ENCODE measurements at places on chromosomes 7 and 10.

- DNase-seq = no peak
These were observed 470.8 kb downstream of the INHBA start for GRCh38 chr7:41232086-41232485.

- DNase-seq = peak; percentile 13
These were observed 54.4 kb downstream of the ZNF503 start for GRCh38 chr10:75347186-75347585.

DNA sequence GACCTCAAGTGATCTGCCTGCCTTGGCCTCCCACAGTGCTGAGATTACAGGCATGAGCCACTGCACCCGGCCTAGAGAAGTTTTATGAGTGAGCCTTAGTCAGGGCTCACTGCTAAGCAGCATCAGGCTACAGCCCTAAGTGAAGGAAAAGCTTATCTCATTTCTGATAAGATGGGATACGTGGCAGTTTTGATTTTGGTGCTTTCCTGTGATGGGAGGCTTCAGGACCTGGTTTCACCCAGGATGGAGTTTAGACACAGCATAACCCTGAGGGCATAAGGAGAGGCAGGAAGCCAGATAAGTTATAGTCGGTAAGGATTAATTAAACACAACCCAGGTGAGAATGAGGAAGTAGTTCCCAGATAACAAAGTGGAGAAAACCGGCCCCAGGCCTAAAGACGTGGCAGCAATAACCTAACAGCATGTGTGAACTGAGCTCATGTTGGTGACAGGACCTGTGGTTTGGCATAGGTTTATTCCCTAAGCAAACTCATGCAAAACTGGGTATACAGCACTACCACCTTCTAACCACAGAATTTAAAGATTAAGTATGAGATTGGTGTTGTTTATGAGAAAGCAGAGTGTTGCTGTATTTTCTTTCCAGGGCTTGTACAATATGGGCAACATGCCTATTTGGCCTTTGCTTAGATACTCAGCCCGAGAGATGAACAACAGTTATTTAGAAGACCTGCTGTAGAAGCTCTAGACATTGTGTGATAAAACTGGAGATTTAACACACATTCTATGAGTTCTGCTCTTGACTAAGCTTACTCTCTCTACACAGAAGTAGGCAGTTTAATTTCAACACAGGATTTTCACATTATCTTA is 119.4 kb downstream of the COL28A1 start:
- DNase-seq = no peak

GRCh38 chr7:155951554-155952158 is 139.4 kb upstream of the SHH start:
- DNase-seq = peak; percentile 97

Data from epithelial cell of proximal tubule (primary cell).